ENCODE measurements at places on chromosomes 1 and 21.

DNA sequence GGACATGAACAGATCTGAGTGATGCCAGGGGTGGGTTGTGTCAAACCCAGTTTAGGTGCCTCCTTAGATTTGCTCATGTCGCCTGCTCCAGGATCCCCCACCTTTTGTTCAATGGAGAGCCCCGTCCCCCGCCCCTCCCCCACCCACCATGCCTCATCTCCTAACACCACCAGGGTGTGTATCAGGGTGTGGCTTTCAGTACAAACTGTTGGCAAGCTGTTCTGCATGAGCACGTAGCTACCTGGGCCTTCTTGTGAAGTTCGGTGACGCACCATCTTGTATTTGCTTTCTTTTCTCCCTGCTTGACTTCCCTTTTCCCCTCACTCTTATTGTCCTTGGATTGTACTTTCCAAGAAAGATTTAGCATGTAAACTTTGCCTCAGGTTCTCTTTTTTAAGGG is 94.8 kb downstream of the EBNA1BP2 start:
- no peak for DNase-seq

- DNase-seq: no peak
These were observed 31.2 kb upstream of the THEM4 start for GRCh38 chr1:151940541-151940940.

- DNase-seq: peak; percentile 37
These were observed 8.6 kb upstream of the PLA2G2C start for GRCh38 chr1:20194757-20195461.

DNA sequence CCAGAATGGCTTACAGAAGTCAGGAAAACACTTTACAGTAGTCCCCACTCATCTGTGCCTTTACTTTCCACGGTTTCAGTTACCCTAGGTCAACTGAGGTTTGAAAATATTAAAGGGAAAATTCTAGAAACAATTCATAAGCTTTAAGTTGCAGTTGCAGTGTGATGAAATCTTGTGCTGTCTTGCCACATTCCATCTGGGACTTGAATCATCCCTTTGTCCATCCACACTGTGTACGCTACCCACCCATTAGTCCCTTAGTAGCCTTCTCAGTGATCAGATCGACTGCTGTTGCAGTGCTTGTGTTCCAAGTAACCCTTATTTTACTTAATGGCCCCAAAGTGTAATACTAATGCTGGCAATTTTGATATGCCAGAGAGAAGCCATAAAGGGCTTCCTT is 30.5 kb downstream of the ZCCHC17 start:
- no peak for DNase-seq

DNA sequence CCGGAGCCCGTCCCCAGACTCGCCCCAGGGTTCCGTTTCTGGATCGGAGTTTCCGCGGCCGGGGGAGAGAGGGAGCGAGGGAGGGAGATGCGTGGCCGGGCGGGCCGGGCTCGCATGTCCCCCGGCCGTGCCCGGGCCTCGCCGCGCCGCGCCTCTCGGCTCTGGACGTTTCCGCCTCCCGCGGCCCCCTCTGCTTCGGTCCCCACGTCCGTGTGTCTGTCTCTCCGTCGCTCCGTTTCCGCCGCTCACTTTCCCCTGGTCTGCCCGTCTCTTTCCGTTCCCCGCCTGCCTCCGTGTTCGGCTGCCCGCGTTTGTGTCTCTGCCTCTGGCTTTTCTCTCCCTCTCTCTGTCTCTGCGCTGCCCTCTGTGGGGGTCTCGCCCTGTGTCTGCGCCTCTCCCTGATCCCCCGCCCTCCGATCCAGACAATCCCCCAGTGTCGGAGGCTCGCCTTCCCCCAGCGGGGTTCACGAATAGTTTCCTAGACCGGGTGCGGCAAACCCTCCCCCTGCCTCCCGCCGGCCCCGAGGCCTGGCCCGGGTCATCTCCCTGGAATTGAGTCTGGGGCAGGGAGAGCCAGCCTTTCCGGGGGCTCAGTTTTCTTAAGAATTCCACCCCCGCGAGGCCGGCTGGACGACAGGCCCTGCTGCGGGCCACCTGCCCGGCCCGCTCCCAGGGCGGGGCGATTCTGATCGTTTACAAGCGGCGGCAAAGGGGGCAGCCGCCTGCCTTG is 735 bp downstream of the NBL1 start:
- no peak for DNase-seq

DNA sequence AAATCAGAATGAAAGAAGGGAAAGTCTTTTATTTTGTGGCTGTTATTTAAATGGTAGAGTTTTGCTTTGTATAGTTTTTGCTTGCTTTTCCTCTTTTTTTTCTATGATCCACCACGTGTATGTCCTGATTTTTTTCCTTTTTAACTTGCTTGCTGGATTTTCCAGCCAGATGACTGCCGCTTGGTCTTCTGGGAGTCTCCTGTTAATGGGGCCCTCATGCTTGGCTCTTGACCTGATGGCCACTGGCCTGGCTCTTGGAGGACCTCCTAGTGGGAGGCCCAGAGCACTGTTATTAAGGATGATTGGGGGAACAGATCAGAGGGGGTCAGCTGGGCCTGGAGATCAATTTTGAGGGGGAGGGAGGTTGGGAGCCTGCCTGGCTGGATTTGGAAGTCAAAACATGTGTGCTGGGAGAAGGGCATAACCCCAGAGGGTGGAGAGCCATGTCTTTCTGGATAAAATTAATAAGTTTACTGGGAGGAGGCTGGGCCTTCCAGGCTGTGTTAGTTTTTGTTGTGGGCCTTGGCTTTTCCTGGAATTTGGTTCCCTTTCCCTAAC is 1.2 kb downstream of the FGGY start:
- no peak for DNase-seq

GRCh38 chr21:44375281-44375651 is 21.8 kb downstream of the TRPM2 start:
- no peak for DNase-seq

DNA sequence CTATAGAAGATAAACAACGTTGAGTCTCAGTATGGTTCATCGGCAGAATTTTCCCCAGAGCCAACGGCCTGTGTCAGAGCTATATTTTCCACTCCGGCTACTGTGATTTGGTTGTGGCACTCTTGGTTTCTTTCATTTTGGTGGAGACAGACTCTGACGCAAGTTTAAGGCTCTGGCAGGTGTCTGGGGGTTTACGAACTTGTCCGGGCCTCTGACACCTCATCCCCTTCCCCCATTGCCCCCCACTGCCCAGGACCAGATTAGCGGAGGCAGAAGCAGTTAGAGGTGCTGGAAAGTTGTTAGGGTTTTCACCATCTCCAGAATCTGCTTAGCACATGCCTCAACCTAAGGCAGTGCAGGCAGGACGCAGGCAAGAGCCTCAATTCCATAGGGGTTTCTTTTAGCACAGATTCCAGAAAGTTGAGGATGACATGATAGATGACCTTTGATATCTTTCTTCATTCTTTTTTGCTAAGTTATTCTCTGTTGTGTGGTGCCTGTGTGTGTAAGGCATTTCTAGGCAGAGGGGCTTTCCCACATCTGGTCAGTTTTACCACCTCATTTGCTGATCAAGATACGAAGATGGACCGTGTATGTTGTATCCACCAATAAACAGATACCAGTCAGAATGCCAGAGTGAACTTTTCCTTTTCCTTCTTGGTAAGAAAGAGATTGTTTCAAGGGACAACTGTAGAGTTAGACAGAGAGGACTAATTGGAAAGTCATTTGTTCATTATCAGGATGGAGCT is 18.4 kb upstream of the IL10 start:
- no peak for DNase-seq

- peak; percentile 40 for DNase-seq
These were observed 18.2 kb upstream of the FCGR2A start for GRCh38 chr1:161486806-161487741.

DNA sequence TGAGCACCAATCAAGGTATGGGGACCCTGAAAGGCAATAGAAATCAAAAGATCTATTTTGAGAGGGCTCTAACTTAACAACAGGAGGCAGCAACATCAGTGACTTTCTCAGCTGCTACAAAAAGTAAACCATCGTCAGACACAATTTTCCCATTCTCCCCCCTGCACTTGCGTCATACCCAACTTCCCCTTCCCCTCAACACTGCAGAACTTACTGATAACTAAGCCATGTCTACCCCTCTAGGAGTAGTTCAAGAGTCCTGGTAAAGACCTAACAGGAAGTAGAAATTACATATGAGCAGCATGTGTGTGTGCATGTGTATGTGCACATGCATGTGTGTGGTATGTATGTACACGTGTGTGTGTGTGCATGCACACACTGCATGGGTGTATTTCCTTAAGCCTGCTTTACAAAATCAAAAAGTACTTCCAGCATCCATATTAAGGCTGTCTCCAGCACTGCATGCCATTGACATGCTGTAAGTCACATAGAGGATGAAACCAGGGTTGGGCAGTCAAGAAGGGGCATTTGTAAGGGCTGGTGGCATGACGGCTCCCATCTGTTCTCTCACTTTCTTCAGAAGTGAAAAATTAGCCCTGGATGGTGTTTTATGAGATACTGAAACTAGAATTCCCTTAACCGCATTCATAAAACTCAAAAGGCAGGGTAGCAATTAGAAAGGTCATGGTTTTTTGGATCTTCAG is 460.1 kb upstream of the RUNX1 start:
- no peak for DNase-seq

- no peak for DNase-seq
These were observed 79.4 kb upstream of the SLC25A33 start for GRCh38 chr1:9459816-9460407.

GRCh38 chr1:3084726-3085125 is 15.7 kb downstream of the PRDM16 start:
- DNase-seq: no peak

DNA sequence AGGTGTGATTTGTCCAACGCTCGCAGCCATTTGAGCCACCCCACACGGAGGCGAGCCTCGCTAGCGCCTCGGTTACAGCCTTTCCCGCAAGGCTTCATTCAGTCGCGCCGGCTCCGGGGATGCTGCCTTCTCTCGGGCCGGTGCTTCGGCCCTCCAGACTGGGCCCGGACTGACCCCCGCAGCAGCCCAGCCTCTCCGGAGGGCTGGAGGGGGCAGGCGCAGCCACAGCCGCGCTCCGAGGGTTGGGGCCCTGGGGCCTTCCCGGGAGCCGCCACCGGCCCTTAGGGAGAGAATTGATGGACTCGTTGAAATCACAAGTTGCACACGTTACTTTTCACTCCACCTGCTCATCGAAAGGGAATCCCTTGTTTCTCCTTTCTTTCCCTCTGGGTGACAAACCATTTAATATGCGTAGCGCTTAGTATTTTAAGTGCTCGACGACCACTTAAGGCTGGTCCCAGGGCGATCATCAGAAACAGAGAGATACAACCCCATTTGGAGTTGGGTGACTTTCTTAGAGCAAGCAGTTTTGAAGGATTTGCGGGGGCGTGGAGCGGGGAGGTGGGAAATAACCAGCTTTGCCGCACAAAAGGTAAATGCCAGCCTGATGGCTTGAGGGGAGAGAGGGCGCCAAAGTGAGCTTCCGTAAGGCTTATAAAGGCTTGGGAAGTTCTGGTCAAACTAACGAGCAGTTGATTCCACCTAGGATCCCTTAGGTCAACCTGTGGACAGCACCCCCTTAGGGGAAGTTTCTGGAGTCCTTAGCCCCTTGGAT is 24.6 kb upstream of the ENAH start:
- DNase-seq: no peak

DNA sequence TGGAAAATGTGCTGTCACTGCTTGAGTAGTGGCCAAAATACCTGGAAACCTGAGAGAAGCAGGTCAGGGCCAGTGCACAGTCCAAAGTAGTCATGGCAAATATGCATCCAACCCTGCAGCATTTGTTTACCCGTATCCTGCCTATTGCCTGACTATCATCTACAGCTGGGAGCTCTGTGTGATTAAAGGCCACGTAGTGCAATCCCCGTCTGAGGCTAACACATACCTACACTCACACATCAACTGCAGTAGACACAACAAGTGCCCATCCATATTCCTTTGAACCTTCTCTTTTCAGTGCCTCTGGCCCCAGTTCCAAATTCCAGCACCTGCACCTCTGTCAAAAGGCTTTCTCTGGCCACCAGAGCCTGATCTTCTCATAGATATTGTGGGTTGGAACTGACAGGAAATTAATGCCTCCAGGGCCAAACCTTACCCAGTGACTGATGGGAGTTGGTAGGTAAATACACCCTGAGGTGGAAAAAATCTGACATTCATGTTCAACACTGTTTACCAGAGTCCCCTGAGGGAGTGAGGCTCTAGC is 383.0 kb downstream of the SETD4 start:
- no peak for DNase-seq

DNA sequence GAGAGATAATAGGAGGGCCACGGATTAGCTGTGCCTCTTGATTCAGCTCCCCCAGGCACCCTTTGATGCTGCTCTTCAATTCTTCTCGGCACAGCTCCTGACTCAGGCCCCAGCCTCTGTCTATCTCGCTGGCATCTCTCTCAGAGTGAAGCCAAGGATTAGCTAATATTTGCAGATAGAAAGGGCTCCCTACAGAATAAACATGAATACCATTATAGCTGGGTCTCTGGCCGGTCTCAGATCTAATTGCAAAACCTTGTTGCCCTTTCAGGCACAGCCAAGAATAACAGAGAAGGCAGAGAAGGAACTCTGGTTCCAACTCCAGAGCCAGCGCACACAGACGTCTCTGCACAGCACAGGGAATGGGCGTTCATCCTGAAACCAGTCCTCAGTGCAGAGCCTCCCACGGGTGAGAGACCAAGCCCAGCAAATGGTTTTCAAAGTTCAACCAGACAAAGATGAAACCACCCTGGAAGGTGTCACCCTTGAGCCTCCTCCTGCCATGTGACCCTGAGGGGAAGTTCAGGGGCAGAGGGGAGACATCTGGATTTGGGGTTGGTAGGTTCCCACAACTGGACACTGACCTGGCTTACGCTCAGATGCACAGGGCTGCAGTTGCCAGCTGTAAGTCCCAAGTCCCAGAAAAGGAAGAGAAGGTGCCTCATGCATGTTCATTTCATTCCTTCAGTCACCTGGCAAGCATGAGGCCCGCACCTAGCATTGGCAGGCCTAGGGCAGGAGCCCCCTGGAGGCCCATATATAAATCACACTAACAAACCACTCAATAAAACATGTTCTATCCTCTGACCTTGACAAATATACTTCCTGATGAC is 394.0 kb downstream of the NPHP4 start:
- peak; percentile 15 for DNase-seq

DNA sequence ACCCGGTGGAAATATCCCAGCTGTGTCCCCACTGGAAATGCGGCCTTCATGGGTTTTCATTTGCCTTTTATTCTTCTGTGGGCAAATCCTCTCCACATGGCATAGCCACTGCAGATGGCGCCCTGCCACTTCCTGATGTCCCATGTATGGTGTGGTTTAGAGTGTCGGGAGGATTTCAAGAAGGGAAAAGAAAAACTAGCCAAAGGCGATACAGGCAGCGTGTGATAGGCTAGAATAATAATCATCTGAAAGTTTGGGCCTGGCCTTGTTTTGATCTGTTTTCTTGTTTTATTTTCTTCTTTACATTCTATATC is 123.6 kb downstream of the PEX14 start:
- no peak for DNase-seq

DNA sequence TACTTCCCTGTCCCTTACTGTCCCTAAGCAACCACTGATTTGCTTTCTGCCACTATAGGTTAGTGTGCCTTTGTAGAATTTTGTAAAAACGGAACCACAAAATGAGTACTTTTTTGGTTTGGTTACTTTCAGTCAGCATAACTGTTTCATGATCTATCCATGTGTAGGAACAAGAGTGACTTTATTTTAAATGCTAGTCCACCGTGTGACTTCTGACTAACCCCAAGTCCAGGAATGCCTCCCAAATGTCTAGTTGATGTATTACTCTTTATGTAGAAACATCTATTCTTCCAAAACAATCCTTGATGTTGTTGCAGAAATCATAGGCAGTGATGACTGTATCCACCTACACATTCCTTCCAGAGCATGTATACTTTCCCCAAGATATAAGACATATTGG is 21.3 kb downstream of the ATPAF1 start:
- no peak for DNase-seq

GRCh38 chr1:94693029-94693428 is 127.1 kb upstream of the SLC44A3 start:
- no peak for DNase-seq
